Colonic mucosa (tissue), 4 donors: ENCODE measurements at places on chromosomes 4 and X. TPM values are rescaled to one million over a fixed set of nuclear protein-coding genes. Genes with fewer than 3 reads are reported as not detected.

DNA sequence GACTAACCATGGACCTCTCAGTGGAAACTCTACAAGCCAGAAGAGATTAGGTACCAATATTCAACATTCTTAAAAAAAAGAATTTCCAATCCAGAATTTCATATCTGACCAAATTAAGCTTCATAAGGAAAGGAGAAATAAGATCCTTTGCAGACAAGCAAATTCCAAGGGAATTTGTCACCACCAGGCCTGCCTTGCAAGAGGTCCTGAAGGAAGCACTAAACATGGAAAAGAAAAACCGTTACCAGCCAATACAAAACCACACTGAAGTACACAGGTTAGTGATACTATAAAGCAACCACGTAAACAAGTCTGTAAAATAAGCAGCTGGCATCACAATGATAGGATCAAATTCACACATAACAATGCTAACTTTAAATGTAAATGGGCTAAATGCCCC is 156.6 kb downstream of the FAM13A start:
- DNase-seq = no peak

GRCh38 chr4:23779422-23779821 is 110.4 kb downstream of the PPARGC1A start:
- no peak for DNase-seq

Gene AVPR2
- total RNA-seq = 0.24 TPM

Gene LRIT3
- total RNA-seq = 0.15 TPM
